Mammary epithelial cell (primary cell): ENCODE measurements at places on chromosomes 12 and 14. TPM values are rescaled to one million over a fixed set of nuclear protein-coding genes. Genes with fewer than 3 reads are reported as not detected.

GRCh38 chr14:70032447-70032846 lies 153.2 kb downstream of the SMOC1 start:
- DNase-seq: no peak

GRCh38 chr12:106113824-106114446 lies 24.8 kb downstream of the NUAK1 start:
- DNase-seq: peak; percentile 39

DNA sequence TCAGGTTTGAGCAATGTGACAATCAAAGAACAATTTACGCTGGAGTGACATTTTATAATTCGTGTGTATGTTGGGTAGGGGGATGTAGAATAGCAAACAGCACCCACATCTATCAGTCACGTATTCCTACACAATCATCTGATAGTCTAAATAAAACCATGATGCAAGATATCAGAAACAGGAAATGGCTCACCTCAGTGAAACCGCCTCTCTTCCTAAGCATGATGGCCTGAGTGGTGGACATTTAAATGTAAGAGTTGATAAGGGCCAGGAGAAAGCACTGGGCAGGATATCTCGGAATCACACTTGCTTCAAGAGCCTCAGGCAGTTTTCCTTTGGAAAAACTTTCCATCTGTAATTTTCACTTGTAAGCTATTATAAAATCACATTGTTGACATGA lies 128.2 kb downstream of the GRIP1 start:
- DNase-seq: no peak

GRCh38 chr12:48109424-48109823 lies 3.5 kb upstream of the SENP1 start:
- DNase-seq: peak; percentile 24

DNA sequence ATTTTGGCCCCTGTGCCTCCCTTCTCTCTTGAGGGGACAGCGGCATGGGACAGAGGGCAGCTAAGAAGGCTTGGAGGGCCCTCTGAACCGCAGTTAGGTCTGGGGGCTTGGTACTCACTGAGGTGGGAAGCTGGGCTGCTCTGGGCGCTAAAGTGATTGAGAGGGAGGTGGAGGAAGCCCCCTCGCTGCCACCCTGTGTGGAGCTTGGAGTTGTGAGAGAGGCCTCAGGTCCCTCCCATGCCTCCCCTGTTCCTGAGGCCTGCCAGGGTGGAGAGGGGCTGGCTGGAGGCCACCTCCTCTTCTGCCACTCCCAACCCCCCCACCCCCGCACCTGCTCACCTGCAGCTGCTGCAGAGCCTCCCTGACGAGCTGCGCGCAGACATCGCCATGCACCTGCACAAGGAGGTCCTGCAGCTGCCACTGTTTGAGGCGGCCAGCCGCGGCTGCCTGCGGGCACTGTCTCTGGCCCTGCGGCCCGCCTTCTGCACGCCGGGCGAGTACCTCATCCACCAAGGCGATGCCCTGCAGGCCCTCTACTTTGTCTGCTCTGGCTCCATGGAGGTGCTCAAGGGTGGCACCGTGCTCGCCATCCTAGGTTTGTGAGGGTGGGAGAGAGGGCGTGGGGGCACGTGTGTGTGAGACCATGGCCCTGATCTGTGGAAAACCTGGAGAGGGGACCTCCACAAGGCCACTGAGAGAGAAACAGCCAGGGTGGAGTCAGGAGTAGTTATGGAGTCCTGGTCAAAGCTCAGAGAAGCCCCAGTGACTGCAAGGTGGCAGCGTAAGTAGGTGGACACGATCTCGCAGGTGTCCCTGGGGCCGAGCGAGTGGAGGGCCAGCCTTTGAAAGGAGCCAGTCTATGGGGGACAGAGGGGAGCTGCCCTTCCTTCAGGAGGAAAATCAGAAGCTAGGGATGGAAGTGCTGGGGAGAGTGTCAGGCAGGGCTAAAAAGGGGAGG lies 11.2 kb downstream of the KCNH3 start:
- no peak for DNase-seq

- DNase-seq: no peak
These were observed 193 bp downstream of the ACACB start for GRCh38 chr12:109116611-109116949.

SAMD15 gene
- 0.32 and 1.2 TPM in 2 replicates for total RNA-seq

SLC6A12 gene
- total RNA-seq: not detected in 2 replicates

DNA sequence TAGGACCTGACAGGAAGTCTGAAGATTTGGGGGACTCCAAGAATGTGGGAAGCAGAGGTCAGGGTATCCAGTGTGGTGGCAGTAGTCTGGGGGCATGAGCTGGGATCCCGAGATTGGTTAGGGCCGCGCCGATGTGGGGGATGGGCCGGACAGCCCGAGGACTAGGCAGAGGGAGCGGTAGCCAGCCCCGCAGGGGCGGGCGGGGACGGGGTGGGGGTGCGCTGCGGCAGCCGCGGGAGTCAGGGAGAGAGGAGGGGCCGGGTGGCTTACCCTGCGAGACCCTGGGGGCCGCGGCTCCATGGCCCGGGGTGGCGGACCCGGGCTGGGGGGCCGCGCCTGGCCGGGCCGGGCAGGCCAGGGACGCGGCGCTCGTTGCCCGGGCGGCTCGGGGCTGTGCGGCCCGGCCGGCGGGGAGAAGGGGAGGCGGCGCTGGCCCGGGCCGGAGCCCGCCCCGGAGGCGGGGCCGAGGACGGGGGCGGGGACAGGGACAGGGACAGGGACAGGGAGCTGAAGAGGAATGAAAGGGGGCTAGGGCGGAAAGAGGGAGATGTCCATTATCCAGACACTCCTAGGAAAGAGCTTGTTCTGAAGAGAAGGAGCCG lies 5.6 kb downstream of the ZNF385A start:
- DNase-seq: no peak

DNA sequence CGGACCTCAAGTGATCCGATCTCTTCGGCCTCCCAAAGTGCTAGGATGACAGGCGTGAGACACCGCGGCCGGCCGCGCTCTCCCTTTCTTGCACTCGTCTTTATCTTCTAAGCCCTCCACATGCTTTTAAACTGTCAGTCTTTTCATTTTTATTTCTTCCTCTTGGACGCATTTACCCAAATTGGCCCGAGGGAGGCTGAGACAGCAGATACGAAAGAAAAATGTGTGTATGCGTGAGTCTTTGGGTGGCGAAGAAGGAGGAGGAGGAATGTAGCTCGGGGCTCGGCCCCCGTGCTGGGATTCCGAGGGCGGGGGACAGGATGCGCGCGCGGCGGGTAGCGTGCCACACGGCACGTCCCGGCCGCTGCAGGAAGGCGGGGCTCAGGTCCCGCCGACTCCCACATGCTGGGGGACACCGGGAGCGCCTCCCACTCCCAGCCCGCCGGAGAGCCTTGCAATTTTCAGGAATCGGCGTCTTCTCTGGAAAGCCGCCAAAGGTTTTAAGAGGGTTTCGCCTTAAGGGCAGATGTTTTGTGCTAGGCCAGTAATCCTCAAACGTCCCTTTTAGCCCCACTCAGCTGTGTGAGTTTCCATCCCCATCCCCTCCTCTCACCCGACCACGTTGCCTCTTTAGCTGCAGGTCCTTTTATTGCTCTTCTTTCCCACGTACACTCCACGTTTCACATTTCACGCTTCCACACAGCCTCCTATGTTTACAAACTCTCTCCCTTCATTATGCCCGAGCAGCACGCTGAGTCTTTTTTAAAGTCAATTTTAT lies 34.7 kb upstream of the SLC2A3 start:
- DNase-seq: peak; percentile 87

DNA sequence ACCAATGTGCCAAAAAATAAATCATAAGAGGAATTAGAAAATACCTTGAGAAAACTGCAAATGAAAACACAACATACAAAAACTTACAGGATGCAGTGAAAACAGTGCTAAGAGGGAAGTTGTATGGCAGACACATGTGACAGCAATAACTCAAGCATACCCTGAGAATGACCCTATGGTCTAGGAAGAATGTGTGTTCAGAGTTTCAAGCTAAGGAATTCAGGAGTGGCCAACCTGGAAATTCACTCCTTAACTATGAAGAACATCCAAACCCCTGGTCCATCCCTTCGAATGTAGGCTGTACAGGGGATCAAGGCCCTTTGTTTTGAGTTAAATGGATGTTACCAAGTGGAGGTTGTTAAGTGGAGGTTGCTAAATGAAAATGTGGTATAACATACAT lies 16.7 kb upstream of the TTC9 start:
- DNase-seq: peak; percentile 36

PRB2 gene
- not detected in 2 replicates for total RNA-seq

SIX6 gene
- not detected for total RNA-seq

SYT1 gene
- 19.3 and 20.6 TPM in 2 replicates for total RNA-seq

LRRC10 gene
- total RNA-seq: not detected in 2 replicates

PIK3C2G gene
- 18.2 TPM for total RNA-seq

KRT75 gene
- total RNA-seq: 26.5 TPM

GPR137C gene
- 0.17 TPM for total RNA-seq

GRCh38 chr12:44375694-44376093 lies 500.4 kb downstream of the NELL2 start:
- DNase-seq: no peak

TMEM229B gene
- 2.0 and 3.0 TPM in 2 replicates for total RNA-seq

GRCh38 chr14:69153152-69153872 lies 393 bp upstream of the DCAF5 start:
- no peak for DNase-seq

- no peak for DNase-seq
These were observed 910.0 kb downstream of the TMEM121 start for GRCh38 chr14:106436310-106436905.
